ENCODE measurements at places on chromosomes 3 and 15. TPM values are rescaled to one million over a fixed set of nuclear protein-coding genes. Genes with fewer than 3 reads are reported as not detected.
A peak's percentile ranks its signal among the peaks of the same experiment; 100 is the strongest.

The PEX5L gene
- total RNA-seq: 0.69 TPM

The GOLGA8S gene
- total RNA-seq: not detected

The STOML1 gene
- total RNA-seq: 10.1 TPM

The LRRC34 gene
- total RNA-seq: 3.8 TPM

DNA sequence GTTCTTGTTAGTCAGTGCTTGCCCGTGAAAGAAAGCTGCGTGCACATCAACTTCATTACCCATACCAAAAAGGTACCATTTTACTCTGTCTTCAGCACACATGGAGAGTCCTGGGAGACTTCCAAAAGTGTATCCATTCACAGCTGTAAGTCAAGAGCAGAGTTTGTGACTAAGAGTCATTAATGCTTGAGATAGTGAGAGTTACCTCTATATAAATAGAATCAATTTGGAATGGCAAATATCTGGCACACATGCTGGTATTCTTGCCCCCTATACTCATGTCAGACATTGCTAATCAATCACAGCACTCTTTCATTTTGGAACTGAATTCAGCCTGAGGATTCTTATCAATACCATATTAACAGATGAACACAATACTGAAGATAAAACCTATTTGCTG lies 14.2 kb downstream of the CP start:
- no peak for DNase-seq
- H3K27ac ChIP-seq: no peak overlapping the region
- H3K4me1 ChIP-seq: no peaks in the 10 kb centered on the region

DNA sequence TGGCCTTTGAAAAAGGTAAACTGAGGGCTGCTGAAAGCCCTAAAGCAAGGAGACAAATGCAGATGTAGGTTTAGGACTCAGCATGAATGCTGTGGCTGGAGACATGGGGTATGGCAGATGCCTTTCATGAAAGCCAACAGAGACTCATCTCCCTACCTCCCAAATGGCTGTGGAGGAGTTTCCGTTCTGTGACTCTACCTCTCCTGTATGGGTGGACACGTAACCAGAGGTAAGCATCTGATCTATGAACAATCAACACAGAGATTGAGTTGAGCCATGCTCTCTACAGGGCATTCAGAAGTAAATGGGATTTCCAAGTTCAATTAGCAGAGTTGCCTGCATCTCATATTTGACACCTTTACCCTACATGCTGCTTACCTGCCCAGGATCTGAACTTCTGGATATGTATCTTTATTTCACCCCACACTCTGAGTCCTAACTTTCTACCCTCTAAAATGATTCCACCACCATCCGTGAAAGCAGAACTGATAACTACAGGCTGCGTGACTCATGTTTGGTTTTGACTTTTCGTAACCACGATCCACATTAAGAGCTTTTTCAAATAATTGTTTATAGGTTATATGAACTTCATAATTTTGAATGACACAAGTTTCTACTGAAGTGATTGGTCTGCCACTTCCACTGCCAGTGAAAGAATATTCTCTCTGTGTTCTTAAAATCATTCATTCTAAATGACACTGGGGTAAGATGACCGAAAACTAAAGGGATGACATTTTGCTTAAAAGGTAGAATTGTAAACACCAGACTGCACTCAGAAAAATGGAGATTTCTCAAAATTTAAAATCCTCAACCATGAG lies 1058.7 kb downstream of the FHIT start:
- H3K27ac ChIP-seq: no peak overlapping the region
- no peaks in the 10 kb centered on the region for H3K36me3 ChIP-seq
- no peak for DNase-seq
- H3K4me1 ChIP-seq: no peaks in the 10 kb centered on the region

- peaks cover 74% of the 10 kb centered on the region for H3K36me3 ChIP-seq
- no peak overlapping the region for H3K4me3 ChIP-seq
- no peak overlapping the region for H3K27ac ChIP-seq
- H3K4me1 ChIP-seq: no peaks in the 10 kb centered on the region
- no peaks in the 10 kb centered on the region for H3K27me3 ChIP-seq
Measured at GRCh38 chr3:119517112-119517511, 18.8 kb downstream of the TIMMDC1 start.

- H3K27ac ChIP-seq: no peak overlapping the region
- no peaks in the 10 kb centered on the region for H3K27me3 ChIP-seq
- peak; percentile 59 for DNase-seq
- H3K4me1 ChIP-seq: no peaks in the 10 kb centered on the region
- H3K36me3 ChIP-seq: no peaks in the 10 kb centered on the region
- H3K4me3 ChIP-seq: no peak overlapping the region
Measured at GRCh38 chr15:58840048-58840447, 68.9 kb downstream of the MINDY2 start.

GRCh38 chr3:116445311-116445841 lies at the start of gene LSAMP:
LSAMP (minus strand) TSS chr3:116445487.
- H3K36me3 ChIP-seq: no peaks in the 10 kb centered on the region
- no peak within 1 kb of the TSS for H3K27ac ChIP-seq
- peak within 1 kb of the TSS; percentile 32 for H3K4me3 ChIP-seq
- H3K27me3 ChIP-seq: peaks cover 26% of the 10 kb centered on the region

DNA sequence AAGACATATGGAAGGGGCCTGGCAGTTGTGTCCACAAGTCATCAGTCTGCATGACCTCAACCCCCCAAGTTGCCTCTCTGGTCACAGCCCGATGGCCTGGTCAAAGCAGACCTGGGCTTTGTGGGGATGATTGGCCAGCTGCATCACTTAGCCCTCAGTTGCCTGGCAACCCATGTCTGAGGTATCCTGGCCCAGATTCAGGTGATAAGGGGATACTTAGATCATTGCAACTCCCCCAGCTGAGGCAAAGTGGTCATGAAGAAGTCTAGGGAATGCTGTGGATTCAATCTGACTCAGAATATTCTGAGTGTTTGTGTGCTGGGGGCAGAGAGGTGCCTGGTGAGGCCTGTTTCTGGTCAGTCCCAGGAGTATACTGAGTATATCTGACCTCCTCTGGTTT lies 5.0 kb downstream of the GPR156 start:
- H3K27ac ChIP-seq: no peak overlapping the region
- DNase-seq: no peak
- no peak overlapping the region for H3K4me3 ChIP-seq
- no peaks in the 10 kb centered on the region for H3K27me3 ChIP-seq
- no peaks in the 10 kb centered on the region for H3K36me3 ChIP-seq

GRCh38 chr15:84937144-84937543 lies 44.5 kb upstream of the PDE8A start:
- no peaks in the 10 kb centered on the region for H3K4me1 ChIP-seq
- no peak overlapping the region for H3K4me3 ChIP-seq
- H3K36me3 ChIP-seq: no peaks in the 10 kb centered on the region

All from PC-3 (cell line).